ENCODE measurements at places on chromosomes 4 and X.

GRCh38 chr4:141913928-141914327 is 277.5 kb downstream of the IL15 start:
- DNase-seq: peak; percentile 21

- DNase-seq: no peak
Observed at GRCh38 chr4:186514271-186514950, 41.0 kb downstream of the MTNR1A start.

DNA sequence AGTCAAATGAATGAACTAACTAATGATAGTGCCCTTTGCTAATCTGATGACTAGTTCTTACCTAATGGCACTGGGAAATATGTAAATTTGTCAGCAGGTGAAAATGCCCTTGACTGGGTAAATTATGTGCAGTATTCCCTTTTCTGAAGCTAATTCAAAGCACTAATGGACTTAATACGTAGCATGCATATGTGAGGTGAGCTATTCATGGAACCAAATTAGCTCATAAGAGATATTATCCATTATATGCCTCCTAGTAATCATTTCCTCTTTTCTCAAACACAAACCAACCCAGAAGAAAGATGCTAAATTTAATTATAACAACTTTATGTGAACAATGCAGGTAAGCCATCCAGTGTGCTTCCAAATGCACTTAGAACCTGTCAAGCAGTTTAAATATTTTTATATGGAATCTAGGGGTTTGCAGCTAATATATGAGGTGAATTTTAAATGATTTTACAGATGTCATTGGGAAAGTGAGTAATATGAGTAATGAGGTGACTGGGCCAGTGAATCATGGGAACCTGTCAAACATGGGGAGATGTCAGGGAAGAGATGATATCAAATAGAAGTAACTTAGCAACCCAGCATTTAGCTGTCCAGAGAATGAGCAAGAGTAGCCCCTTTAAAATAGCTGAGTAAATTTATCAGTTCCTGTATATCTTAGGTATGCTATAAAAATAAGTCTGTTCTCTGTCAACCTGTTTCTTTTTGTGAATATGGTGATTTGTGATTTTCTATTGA is 315.0 kb downstream of the AFF2 start:
- no peak for DNase-seq

DNA sequence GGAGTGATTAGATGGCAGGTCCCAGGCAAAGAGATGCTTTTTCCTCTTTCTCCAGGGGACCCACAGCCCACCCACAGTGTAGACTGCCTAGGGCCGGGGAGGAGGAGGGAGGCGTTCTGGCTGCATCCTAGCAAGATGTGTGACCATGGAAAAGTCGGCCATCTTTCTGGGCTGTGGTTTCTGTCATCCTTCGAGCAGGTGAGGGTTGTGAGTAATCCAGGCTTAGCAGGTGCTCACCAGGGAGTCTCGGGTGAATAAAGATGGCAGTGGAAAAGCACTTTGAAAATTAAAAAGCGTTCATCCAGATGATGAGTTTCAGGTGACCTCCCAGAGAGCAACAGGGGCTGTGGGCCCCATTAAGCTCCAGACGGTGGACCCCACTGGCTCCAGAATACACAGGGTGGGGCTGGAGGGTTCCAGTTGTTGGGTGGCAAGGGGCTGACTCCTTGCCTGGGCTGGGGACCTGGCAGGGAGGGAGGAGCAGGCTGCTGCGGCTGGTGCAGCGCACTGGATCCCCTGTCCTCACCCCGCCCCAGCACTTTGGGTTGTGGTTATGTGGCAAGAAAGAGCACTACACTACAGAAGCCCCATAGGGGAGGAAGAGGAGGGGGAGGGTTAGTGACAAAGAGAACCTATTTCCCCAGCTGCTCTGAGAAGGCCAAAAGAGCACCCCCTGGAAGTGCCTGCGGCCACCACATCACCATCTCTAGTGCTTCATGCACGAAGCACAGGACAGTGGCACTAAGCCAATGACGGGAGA is 23.7 kb downstream of the ELF4 start:
- no peak for DNase-seq

- peak; percentile 27 for DNase-seq
Observed at GRCh38 chr4:169615467-169616106, 3.2 kb upstream of the NEK1 start.

- no peak for DNase-seq
Observed at GRCh38 chrX:41722214-41722613, 1.8 kb upstream of the GPR82 start.

DNA sequence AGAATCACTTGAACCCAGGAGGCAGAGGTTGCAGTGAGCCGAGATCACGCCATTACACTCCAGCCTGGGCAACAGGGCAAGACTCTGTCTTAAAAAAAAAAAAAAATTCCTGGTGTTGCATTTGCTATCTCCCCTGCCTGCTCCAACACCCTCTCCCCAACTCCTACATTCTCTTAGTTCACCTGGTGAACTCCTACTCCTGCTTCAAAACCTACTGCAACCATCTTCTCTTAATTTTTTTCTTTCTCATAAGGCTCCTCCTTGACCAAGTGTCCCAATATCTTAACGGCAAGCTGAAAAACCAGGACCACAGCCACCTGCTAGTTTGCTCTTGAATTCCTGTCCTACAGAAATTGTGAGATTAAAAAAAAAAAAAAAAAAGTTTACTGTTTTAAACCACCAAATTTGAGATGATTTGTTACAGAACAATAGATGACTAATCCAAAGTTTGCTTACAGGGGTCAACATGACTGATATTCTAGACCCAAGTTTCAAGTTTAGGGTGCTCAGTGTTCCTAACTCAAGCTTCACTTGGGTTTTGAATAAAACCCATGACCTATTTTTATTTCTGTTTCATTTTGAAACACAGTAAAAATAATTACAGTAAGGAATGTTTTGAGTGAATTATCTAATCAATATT is 13.1 kb upstream of the ANXA5 start:
- no peak for DNase-seq

- no peak for DNase-seq
Observed at GRCh38 chr4:158929939-158930638, 161.3 kb downstream of the FNIP2 start.

DNA sequence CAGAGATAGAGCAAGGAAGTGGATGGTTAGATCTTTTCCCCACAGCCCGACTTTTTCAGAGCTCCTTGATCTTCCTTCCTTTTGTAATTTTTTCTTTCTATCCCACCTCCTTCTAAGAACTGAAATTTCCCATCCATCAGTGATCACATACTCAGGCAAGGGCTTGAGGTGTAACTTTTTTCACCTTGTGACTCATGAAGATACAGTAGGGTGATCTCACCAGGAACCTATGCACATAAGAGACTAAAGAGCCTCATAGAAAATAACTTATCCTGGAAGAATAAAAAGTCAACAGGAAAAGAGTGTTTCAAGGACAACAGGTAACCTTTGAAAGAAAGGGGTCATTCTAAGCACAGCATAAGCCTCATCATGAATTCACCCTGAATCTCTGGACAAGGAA is 131.2 kb upstream of the HCCS start:
- DNase-seq: no peak

GRCh38 chr4:2487632-2488031 is 18.7 kb downstream of the RNF4 start:
- DNase-seq: no peak

- DNase-seq: no peak
Observed at GRCh38 chrX:21966866-21967265, 26.4 kb downstream of the SMS start.

GRCh38 chr4:17740702-17741101 is 40.7 kb downstream of the FAM184B start:
- DNase-seq: no peak

DNA sequence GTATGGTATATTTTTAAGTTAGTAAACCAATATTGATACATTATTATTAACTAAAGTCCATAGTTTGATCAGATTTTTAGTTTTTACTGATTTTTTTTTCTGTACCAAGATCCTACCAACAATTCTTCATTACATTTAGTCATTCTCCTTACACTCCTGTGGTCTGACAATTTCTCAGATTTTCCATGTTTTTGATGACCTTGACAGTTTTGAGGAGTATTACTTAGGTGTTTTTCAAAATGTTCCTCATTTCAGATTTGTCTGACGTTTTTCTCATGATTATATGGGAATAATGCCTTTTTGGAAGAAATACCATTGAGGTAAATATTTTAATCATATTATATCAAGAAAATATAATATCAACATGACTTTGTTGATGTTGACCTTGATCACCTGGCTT is 423.8 kb downstream of the PPP4R3C start:
- no peak for DNase-seq

Data from hematopoietic multipotent progenitor cell treated with erythropoietin and hydrocortisone succinate and interleukin-3 and kit ligand, for 17 days (in vitro differentiated cells).